ENCODE measurements at places on chromosomes 2 and 18.

DNA sequence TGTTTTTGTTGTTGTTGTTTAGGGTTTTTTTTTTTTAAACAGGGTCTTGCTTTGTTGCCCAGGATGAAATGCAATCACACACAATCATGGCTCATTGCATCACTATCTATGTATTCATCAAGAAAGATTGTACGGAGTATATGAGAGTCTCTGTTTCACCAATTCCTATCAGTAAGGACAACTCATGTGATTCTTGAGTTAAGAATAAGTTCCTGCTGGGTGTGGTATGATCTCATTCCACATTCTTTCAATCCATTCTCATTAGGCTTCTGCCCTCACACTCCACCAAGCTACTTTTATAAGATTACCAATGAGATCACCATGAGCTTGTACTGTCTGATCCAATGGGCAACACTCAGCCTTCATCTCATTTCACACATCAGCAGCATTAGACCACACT lies 9.1 kb upstream of the AP1S3 start:
- no peak for DNase-seq

DNA sequence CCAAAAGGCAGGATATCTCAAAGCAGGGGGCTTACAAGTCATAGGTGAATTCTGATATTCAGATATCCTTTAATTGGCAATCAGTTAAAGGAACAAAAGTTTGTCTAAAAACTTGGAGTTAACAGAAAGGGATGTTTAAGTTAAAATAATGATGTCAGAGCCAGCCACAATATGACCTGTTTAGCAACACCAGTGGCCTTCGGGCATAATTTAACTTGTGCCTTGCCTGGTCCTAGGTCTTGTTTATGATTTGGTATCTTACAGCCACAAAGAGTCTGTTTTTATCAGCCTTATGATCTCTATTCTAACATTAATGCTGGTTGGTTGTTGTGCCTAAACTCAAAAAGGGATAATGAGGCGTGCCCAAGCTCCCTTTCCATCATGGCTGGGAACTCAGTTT lies 252.9 kb downstream of the RNF152 start:
- no peak for DNase-seq

DNA sequence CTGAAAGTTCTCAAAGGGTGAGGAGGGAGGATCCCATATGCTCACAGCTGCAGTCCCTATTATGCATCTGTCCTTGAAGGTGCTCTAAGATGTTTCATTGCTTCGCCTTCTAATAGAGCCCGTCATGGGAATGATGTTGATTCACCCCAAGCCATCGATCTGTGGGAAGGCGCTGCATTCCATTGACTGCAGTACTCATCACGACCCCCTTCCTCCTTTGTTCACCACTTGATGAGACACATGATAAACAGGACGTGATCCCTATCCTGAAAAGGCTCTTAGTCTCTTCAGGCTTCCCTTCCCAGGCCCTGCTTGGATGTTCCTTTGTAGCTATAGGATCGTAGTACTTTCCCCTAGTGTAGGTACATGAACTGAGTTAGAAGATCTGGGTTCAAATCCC lies 181.8 kb downstream of the AGPS start:
- no peak for DNase-seq

GRCh38 chr2:137947728-137948336 lies 16.4 kb upstream of the HNMT start:
- no peak for DNase-seq

DNA sequence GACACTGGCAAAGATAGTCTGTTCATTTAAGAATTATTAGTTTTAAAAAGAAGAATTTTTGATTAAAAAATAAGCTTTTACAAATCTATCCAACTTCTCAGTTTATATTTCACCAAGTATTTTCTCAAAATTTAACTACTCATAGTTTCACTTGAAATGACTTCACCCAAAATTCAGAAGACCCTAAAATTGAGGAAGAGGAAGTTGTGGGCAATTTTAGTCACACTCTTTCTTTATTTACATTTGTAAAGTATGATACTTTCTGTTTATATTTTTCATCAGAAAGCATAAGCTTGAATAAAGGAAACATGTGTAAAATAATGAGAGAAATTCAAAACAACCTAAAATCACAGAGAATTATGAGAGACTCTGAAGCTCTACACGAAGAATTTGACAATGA lies 278.8 kb upstream of the MEIS1 start:
- no peak for DNase-seq

Measured in activated T-helper 1 cell treated with anti-CD3 and anti-CD28 coated beads, Interleukin-2, amount 50 U/mL, for 16 hours (primary cell).